ENCODE measurements at places on chromosomes 4 and X. TPM values are rescaled to one million over a fixed set of nuclear protein-coding genes. Genes with fewer than 3 reads are reported as not detected.

The CD38 gene
- 0.73 TPM for total RNA-seq

The MAGIX gene
- 5.0 TPM for total RNA-seq

The PCSK1N gene
- total RNA-seq = not detected

The GPR82 gene
- not detected for total RNA-seq

The ARHGEF6 gene
- total RNA-seq = 25.2 TPM

The SPANXB1 gene
- not detected for total RNA-seq

The PNMA3 gene
- total RNA-seq = not detected

The MAGED4B gene
- not detected for total RNA-seq

The GRPR gene
- total RNA-seq = not detected

The CAPN6 gene
- 0.42 TPM for total RNA-seq

The CMC4 gene
- total RNA-seq = 31.3 TPM
